ENCODE measurements at places on chromosomes 11 and 22.

DNA sequence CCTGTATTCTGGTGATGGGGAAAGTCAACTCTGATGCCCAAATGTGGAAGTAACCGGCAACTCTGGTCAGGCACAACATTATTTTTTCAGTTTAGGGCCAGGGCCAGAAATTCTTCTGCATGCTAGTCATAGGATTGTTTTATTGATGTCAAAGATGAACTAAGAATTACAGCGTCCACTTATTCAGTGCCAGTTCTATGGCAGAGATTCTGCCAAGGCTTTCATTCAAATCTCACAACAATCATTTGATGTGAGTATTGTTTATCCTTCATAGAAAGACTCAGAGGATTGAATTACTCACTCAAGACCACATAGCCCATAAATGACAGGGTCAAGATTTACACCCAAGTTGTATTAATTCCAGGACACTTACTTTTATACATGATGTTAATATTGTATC is 87.7 kb downstream of the TMPRSS5 start:
- DNase-seq, result no peak

- peak; percentile 85 for DNase-seq
Observed at GRCh38 chr22:41682033-41682807, 6.4 kb downstream of the SNU13 start.

- no peak for DNase-seq
Observed at GRCh38 chr22:50476868-50477267, 2.0 kb upstream of the SBF1 start.

DNA sequence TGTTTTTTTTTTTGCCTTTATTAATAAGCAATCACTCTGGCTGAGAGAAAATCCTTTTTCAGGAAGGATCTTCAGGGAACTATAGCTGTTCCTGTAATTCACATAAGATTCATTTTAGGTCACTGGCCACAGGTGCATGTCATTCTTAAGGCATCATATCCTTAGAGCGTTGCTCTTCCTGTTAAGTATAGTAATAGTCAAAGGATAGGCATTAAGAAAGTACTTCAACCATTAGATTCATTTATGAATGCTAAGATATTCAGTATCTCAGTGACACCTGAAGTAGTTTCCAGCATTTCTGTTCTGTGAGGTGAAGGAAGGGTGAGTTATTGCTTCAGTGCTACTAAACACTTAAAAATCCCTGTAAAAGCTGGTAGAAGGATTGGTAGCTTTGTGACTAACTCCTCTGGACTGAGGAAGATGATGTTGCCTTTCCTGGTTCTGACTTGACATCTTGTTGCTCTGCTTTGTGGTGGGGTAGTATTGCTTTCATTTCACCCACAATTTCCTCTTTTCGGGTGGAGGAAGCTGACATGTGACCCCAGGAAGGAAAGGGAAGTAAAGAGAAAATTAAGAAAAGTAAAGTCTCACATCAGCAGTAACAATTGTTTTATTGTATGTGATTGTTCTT is 34.7 kb downstream of the RNF169 start:
- no peak for DNase-seq

DNA sequence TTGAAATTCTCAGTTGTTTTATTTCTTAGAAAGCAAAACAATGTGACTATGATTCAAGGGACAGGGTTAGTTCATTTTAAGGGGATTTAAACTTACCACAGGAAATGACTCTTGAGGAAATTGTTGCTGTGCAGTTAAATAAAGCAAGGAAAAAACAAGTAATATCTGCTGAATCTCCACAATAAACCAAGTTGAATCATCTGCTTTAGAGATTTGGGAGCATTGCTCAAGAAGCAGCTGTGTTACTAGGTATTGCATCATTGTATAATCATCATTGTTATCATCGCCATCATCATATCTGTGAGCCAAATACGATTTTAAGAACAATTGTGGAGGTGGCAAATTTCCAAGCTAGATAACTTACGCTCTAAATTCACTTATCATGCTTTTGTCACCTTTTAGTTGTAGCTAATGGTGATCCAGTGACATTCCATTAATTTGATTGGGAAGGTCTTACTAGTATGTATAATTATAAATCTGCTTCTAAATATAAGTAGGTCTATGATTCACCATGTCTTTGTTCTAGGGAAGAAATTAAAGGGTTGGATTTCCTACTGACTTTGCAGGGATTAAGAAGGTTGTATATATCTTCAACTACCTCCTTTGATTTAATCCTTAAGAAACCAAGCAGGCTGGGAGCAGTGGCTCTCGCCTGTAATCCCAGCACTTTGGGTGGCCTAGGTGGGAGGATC is 19.9 kb downstream of the MMP10 start:
- no peak for DNase-seq

- no peak for DNase-seq
Observed at GRCh38 chr11:57637626-57638004, 12.1 kb downstream of the YPEL4 start.

DNA sequence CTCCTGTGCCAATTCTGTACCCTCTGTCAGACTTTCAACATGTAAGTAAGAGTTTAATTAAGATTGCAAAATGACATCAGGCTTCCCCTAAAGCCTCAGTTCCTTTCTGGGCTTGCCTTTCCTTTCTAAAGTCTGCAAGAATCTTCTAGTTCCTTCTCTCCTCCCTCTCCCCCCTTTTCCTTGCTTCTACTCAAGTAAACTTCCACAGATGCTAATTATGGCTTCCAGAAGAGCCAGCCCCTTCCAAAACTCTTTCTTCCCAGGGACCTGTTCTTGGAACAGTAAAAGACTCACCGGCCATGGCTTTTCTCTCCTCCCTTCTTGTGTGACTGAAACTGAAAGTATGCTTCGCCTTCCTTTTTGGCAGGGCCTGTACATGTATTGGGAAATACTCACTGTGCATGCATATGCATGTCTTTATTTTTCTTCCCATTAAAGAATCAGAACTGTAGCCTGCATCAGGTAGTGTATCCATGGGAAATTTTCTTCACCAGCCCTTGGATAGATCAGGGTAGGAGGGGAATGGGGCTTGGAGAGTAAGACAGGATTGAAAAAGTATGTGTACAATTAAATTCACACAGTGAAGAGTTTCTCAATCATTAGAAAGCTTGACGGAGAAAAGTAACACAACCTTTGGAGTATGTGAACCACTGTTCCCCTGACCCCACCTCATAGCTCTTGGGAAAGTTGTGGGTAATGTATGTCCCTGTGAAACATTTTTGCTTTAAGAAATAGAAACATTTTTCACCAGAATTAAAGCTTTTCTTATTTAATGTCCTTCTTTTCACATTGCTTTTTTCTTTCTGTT is at the start of gene CASP1:
Gene CASP1, minus strand, starts transcription at position 332 of the 808 bp plus-strand sequence. Its CDS starts 31 bp downstream, at position 301.
- peak; percentile 32 for DNase-seq

Data from activated T-cell treated with anti-CD3 and anti-CD28 coated beads, Interleukin-2, amount 50 U/mL, for 48 hours (primary cell).